Esophagus squamous epithelium (tissue), 5 donors: ENCODE measurements at places on chromosomes 16 and 17.

- no peak for DNase-seq
Measured at GRCh38 chr17:60559995-60560859, 34.2 kb upstream of the APPBP2 start.

DNA sequence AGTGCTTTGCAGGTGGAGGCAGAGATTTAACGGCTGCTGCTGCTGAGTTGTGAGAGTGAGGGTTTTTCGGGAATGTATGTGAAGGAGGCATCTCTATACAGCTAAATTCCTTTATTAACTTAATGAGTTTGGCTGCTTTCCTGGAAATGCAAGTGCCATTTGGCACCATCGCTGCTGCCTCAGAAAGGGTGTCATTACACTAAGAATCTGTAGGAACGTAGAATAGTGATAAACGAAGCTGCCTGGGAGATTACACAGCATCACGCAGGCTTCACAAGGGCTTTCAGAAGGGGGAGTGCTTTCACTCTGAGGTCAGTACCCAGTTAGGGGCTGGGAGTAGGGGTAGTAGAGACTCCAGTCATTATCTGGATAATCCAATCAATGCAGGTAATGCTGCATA lies 14.1 kb upstream of the NLRP1 start:
- DNase-seq, result no peak

- no peak for DNase-seq
Measured at GRCh38 chr17:78517421-78517820, 59.8 kb downstream of the DNAH17 start.

GRCh38 chr17:68249354-68249765 lies 1.5 kb downstream of the AMZ2 start:
- DNase-seq, result no peak

- DNase-seq, result no peak
Measured at GRCh38 chr16:22071331-22071910, 20.9 kb upstream of the VWA3A start.

- no peak for DNase-seq
Measured at GRCh38 chr16:80404847-80405246, 135.9 kb upstream of the DYNLRB2 start.

- DNase-seq, result no peak
Measured at GRCh38 chr17:43020789-43021740, 1.1 kb downstream of the VAT1 start.

GRCh38 chr16:76194616-76195015 lies 82.6 kb upstream of the CNTNAP4 start:
- no peak for DNase-seq

DNA sequence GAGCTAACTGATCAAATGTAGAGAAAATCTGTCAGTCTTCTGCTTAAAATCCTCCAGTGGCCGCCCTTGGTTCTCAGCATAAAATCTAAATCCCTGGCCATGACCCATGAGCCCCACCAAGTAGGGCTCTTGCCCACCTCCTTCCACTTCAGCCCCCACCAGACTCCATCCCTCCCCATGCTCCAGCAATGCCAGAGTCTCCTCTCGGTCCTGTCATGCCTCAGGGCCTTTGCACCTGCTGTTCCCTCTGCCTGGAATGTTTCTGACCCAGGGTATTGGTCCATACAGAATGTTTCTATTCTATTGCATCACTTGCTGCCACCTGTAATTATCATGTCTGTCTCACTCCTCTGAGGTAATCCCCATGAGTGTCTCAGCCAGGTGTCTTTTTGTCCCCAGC lies 22.4 kb downstream of the FA2H start:
- no peak for DNase-seq

DNA sequence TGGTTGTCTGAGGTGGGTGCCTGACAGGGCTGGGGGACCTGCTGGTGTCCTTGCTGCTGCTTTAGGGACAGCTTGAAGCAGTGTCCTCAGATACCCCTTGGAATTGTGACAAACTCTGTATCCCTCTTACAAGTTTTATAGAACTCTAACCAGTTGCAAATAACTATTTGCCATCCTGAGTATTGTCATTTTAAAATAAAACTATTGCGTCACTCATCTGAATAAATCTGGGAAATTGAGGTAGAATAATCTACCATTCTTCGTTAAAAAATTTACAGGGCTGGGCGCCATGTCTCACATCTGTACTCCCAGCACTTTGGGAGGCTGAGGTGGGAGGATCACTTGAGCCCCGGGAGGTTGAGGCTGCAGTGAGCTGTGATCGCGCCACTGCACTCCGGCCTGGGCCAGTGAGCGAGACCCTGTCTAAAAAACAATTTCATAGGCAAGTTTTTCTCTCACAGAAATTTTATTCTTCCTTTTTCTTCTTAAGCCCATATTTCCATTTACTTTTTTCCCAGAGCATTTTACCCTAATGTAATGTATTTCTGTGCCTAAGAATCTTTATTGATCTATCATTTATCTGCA lies 14.2 kb downstream of the ZNF750 start:
- no peak for DNase-seq

- no peak for DNase-seq
Measured at GRCh38 chr16:89090182-89090630, 3.4 kb upstream of the ACSF3 start.

DNA sequence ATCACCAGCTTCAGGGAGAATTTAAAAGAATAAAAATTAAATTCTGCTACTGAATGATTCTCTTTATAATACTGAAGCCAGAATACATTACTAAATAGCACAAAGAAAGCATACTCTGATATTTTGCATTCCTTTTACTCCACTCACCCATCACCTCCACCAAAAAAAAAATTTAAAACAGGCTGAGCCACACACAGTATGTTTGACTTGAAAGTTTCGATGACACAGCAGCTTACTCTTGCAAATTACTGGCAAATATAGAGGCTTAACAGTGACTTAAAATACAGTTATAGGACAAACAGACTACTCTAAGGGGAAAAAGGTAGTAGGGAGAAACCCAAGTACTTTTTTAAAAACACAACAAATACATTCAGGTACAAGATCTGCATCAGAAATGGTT lies 39.2 kb downstream of the GPATCH8 start:
- DNase-seq, result no peak

GRCh38 chr17:50051606-50052005 lies 4.3 kb upstream of the ITGA3 start:
- no peak for DNase-seq

- DNase-seq, result no peak
Measured at GRCh38 chr16:1493746-1494094, 560 bp downstream of the TELO2 start.

GRCh38 chr17:80650751-80651518 lies 106.3 kb downstream of the RPTOR start:
- DNase-seq, result no peak

GRCh38 chr17:34909040-34909439 lies 52.2 kb downstream of the CCT6B start:
- no peak for DNase-seq

GRCh38 chr16:65534121-65534528 lies 412.3 kb upstream of the CDH11 start:
- no peak for DNase-seq

- DNase-seq, result no peak
Measured at GRCh38 chr17:29273924-29274323, 20.0 kb downstream of the NUFIP2 start.

DNA sequence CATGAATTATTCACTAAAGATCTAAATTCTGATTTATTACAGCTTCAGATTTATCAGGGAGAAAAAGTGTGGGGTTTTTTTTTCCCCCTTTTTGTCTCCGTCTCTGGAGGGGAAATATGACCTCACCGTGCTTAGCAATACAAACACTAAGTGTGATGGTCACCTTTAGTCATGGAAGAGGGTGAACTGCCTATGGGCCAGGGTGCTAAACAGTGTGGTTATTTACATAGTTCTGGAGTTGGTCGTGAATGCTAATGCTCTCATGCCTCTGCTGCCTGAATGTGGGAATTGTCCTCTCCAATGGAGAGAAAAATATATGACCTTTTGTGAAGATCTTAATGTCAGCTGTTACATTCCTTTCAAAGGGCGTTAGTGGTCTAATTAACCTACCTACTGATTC lies 44.8 kb upstream of the MSI2 start:
- DNase-seq, result no peak

- DNase-seq, result no peak
Measured at GRCh38 chr16:15682105-15682570, 32.1 kb downstream of the NDE1 start.

- DNase-seq, result no peak
Measured at GRCh38 chr16:57945740-57946138, 25.2 kb downstream of the CNGB1 start.

DNA sequence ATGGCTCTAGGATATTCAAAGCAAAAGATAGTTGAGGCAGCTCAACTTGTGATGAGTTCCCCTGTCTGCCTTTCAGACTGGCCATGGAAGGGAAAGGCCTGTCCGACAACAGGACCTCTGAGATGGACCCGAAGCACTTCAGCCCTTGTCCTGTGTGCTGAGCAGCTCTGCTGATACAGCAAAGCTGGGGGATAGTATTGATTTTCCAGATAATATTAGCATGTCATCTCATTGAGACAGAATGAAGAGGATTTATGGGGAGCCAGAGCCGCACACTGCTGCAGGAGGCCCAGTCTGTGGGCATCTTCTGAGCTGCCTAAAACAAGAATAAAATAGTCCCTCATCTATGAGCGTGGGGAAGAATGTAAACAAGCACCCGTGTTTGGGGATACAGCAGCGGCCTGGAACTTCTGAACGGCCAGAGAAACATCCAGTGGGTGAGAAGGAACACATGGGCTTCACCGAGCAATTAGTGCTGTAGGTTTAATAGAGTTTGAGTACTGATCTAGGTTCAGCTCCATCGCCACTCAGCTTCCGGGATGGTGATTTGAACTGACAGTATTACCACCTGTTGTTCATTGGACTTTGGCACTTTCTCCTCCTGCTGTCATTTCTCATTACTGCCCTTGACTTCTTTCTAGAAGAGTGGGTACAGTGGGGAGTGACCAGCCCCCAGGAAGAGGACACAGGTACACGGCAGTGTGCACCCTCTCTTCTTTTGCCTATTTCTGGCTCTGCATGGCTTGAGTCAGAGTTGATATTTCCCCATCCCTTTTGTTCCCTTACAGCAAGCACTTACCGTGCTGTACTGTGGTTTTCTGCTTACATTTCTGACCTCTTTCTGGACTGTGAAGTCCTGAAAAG lies 96.5 kb upstream of the TBX2 start:
- DNase-seq, result no peak

GRCh38 chr17:29880031-29880430 lies 50.0 kb downstream of the SSH2 start:
- DNase-seq, result no peak

DNA sequence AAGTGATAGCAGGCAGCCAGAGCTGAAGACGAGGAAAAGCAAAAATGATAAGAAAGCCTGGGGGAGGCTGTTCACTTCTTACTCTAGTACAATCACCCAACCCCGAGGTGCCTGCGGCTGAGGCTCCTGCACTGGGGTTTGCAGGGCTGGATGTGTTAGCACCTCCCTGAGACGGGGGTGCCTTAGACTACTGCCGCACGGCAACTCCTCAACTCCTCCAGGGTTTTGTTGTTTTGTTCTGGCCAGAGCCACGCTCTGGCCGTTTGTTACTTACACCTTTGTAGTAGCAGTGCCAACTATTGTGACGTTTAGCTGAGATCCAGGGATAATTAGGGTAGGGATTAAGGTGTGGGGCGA lies 51.5 kb downstream of the LDHD start:
- DNase-seq, result no peak

GRCh38 chr17:72926171-72926570 lies 166.3 kb downstream of the SLC39A11 start:
- DNase-seq, result no peak

GRCh38 chr16:471353-472198 lies 46.1 kb downstream of the RAB11FIP3 start:
- DNase-seq, result no peak

GRCh38 chr17:57408071-57408811 lies 151.9 kb downstream of the MSI2 start:
- DNase-seq, result no peak

DNA sequence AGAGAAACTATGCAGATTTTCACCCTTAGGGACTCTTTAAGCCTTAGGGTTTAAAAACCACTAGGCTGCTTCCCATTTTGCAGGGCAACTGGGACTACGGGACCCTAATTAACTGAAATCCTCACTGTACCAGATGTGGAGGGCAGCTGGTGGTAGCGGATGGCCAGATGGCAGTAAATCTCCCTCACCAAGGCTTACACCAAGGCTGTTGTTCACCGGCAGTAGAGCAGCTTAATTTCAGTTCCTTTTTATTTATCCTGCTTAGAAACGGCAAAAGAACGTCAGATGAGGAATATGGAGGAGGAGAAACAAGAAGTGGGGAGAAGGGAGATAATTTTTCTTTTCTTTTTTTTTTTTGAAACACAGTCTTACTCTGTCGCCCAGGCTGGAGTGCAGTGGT lies 6.5 kb downstream of the ABHD15 start:
- DNase-seq, result no peak

DNA sequence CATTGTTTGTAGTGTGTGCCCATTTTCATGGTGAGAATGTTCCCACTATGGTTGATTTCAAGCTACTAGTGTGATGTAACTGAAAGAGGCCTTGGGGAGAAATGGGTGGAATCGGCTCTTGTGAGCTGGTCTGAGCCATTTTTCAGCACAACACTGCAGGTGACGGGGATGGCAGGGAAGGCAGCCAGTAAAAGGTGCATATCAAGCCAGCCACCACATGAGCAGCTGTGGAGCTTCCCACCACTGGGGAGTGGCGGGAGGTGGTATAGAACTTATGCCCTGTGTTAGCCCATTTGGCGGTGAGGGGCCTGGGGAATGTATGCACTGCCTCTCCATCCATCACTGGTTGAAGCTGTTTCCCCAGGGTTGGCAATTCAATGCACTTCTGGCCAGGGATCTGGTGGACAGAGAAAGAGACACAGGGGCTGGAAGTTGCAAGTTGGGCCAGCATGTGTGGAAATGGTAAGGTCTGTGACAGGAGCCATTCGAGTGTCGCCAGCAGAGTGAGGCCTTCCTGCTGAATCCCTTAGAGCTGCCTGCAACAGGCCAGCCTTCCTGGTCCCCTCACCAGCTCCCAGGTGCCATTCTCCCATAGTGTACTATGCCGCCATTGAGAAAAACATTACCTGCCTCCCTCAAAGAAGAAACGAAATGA lies 31.7 kb upstream of the BRD7 start:
- no peak for DNase-seq

- DNase-seq, result no peak
Measured at GRCh38 chr16:25298165-25298872, 40.7 kb upstream of the ZKSCAN2 start.

DNA sequence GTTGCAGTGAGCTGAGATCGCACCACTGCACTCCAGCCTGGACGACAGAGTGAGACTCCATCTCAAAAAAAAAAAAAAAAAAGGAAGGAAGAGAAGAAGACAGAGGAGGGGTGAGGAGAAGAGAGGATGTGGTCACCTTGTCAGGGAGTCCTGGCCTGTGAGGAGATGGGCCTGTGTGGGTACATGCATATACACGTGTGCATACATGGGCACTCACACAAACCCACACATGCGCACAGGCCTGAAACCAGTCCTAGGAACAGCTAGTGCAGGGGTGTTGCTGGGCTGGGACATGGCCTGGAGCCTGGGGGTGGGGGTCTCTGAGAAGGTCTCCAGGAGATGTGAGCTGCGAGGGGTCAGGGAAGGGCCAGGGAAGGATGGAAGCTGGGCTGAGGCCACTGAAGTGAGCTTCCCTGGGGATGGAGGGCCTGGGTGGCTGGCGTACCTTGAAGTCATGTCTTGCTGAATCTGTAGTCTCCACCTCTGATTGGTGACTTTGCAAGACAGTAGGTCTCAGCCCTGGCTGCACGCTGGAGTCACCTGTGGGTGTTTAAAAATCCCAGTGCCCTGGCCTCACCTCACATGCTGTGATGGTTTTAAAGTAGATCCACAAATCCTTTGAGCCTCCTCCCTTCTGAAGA lies 72.4 kb downstream of the MRM1 start:
- DNase-seq, result no peak
